ENCODE measurements at places on chromosomes 13 and 19.

DNA sequence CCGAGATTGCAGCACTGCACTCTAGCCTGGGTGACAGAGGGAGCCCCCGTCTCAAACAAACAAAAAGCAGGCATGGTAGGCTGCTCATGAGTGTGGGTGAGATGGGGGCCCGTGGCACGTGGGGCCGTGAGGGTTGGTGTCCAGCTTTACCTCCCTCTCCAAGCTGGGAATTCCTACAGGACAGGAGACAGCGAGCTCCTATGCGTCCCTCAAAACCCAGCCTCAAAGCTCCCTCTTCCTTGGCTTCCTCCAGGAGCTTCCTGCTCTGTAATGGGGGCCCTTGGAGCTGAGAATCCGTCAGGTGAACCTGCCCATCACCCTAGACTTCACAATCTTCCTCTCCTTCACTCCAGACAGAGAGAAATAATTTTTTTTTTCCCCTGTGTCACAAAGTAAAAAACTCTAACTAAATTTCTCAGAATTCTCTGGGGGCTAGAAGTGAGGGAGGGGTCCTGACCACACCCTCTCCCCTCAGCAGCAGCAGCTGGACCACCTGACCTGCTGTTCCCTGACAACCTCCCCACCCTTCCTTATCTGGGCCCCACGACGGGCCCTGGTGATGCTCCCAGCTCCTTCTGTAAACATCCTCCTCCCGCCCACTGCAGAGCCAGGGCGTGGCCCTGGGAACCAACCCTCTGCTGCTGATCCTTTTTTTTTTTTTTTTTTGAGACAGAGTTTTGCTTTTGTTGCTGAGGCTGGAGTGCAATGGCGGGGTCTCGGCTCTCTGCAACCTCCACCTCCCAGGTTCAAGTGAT, 22.1 kb upstream of the WDR18 start:
- DNase-seq: no peak

DNA sequence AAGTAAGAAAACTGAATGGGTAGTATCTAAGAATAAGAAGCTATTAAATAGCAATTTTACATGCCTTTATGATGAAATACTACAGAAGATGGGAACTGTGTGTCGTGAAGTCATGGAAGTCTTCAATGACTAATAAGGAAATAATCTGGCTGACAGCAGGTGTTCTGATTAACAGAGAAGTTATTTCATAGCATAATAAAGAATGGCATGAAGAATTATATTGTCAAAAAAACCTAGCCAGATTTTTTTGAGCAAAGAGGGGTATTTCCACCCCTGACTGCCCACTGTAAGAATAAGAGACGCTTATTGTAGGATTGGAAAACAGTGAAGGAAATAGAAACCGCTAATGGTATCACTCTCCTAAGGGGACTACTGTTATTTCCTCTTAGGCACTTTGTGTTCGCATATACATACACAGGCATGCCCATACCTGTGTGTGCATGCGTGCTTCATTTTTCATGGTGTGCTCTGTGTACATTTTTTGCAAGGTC, 318.8 kb downstream of the SHISA2 start:
- DNase-seq: no peak

DNA sequence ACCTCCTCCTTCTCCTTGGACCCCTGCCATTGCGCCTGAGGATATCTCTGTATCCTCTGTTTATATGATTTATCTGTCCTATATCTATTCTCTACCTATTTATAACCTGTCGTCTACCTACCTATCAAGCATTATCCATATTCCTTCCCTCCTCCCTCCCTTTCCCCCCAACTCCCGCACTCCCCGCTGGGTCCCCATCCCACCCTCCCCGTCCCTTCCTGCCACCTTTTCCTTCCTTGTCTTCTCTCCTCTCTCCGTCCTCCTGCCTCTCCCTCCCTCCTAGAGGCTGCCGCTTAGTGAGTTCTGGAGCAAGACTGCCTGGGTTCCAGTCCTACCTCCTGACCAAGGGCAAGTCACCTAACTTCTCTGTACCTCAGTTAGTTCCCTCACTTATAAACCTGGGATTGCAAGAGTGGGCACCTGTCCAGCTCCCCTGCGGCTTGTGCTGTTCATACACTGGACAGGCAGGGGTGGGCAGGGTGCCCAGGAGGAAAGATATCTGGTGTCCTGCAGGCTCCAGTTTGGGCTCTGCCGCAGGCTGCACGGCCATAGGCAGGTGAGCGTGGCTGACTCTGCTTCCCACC, 16.1 kb downstream of the TTYH1 start:
- DNase-seq: no peak

- no peak for DNase-seq
These were observed 18.2 kb upstream of the GTF2F2 start for GRCh38 chr13:45102136-45102507.

- DNase-seq: no peak
These were observed 30.7 kb upstream of the SERPINE3 start for GRCh38 chr13:51308781-51309180.

DNA sequence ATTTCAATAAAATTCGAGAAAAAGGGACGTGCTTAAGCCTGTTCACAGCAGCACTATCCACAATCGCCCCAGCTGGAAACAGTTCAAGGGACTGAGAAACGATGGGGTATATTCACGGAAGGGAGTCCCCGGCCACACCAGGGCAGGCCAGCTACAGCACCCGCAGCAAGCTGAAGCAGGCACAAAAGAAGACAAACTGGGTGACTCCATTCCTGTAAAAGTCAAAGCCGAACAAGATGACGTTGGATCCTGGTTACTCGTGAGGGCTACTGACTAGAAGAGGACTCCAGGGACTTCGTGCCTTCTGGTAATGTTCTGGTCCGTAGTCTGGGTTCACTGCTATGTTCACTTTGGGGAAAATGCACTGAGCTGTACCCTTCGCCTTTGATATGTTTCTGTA, 57.6 kb downstream of the COL4A1 start:
- no peak for DNase-seq

DNA sequence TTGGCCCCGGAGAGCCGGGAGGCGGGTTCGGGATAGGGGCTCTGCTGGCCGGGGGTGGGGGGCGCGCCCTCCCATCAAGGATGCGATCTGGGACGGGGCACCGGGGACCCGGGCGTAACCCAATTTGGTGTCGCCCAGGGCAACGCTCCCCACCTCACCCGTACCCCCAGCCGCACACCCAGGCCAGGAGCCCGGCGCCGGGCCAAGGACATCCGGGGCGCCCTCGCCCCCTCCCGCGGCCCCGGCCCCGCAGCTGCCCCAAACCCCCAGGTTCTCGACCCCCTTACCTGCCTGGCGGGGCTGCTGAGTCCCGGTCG, 525 bp downstream of the SHANK1 start:
- no peak for DNase-seq

GRCh38 chr19:16476401-16476800, 4.6 kb upstream of the EPS15L1 start:
- no peak for DNase-seq

GRCh38 chr13:97107815-97108529, 113.7 kb upstream of the OXGR1 start:
- no peak for DNase-seq

DNA sequence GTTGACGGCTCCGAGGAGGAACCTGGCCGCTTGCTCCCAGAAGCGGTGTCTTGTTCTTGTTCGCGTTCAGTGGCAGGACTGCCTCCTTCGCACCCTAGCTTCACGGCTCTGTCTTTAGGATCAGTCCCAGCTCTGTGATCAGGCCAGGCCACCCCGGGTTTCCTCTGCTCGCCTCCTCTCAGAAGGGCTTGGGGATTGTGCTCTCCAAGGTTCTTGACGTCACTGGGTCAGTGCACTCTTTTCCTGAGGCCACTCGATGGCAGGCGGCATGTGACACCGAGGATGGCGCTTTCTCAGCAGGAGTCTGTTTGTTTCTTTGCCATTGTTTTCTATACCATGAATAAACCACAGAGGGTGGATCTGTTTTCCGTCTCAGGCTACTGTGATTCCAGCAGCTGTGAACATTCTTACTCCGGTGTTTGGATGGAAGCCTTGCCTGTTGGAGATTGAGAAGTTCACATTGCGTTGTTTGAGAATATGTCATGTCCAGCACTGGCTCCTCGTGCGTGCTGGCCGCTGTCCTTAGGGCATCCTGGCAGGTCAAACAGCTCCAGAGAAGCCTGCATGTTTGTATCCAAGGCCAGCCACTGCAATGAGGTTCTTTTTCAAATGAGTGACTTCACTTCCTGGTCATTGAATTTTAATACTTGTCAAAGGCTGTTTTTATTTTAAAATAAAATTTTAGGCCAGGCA, 44.5 kb downstream of the SLC7A9 start:
- no peak for DNase-seq

DNA sequence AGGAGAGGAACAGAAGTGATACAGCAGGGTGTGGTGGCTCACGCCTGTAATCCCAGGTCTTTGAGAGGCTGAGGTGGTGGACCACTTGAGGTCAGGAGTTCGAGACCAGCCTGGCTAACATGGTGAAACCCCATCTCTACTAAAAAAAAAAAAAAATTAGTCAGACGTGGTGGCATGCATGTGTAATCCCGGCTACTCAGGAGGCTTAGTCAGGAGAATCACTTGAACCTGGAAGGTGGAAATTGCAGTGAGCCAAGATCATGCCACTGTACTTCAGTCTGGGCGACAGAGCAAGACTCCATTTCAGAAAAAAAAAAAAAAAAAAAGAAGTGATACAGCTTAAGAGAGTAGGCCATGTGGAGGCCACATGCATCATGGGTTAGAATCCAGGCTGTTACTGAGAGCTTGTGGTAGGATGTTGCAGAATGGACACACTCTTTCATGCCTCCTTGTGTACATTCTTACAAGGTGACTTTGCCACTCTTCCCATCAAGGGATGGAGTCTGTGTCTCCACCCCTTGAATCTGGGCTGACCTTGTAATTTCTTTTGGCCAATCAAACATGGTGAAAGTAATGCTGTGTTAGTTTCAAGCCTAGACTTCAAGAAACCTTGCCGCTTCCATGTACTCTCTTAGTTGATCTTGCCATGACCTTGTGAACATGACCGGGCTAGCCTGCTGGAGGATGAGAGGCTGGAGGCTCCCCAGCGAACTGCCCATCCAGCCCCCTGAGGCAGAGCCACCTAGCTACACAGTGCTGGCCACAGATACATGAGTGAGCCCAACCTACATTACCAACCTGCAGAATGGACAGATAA, 12.3 kb downstream of the FAM187B start:
- no peak for DNase-seq

DNA sequence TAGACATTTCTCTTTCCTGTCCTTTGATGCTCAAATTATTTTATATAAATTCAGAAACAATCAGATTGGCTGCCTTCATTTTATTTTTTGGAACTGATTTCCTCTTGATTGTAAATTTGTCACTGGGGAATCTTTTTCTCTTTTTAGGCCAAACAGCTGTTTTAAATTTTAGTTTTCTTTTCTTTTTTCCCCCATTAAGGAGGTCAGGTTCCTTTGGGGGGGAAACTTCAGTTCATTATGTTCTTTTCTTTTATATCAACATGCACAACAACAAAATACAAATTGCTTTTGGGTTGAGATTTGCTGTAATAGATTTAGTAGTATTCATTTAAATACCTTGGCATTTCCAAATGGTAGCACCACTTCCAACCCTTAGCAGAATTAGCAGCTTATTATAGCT, 264.8 kb upstream of the SPRY2 start:
- DNase-seq: no peak

DNA sequence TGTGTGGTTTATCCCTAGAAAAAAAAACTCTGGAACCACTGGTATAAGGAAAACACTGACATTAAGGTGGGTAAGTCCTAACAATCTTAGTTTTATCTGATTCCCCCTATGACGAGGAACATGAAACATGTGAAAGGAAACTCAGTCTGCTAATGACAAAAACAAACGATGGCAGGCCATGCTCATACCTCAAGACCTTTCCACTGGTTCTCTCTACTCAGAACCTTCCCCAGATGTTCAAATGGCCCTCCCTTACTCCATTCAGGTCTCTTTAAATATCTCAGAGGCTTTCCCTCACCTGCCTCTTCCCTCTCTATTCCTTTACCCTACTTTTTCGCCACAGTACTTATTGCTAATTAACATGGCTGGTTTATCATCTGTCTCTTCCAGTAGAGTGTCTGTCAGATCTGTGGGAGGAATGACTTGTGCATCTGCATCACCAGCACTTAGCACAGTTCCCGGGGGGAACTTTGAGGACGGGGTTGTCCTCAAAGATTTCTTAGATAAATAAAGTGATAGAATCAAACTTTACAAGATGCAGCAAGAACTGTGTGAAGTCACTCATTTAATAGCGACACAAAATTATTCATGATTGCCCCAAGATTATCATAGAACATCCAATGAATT, 1.5 kb downstream of the TUBGCP3 start:
- DNase-seq: no peak

- DNase-seq: no peak
These were observed 58.8 kb downstream of the URI1 start for GRCh38 chr19:30000862-30001261.

DNA sequence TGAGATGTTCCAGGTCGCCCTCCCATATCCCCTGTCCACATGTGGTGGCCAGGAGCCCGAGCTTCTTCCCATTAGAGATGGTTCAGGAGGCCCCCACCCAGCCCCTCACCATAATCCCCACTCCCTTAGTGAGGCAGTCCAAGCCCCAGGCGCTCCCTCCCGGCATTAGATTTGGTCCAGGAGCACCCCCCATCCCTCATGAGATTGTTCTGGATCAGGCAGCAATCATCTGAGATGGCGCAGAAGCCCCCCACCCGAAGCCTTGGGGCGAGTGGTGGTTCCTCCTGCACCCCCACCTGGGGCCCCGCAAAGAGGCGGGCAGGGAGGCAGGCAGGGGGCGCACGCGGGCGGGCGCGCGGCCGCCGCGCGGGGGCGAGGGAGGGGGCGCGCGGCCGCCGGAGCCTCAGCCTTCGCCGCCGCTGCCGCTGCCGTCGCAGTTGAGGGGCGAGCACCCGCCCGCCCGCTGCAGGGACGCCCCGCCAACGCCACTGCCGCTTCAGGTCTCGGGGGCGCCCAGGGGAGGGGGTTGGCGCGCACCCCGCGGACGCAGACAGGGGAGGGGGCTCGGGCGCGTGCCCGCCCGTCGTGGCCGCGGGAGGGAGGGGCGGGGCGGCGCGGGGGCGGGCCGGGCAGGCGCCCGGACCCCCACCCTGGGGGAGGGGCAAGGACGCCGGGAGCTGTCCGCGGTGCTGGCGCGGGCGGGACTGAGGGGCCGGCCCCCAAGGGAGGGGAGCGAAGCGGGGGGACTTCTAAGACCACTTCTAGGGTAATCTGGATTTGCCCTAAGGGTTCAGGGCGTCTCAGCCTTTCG, 46.4 kb upstream of the SHKBP1 start:
- DNase-seq: no peak

GRCh38 chr13:99346335-99347042, 39.3 kb upstream of the GPR183 start:
- no peak for DNase-seq

- no peak for DNase-seq
These were observed 20.6 kb upstream of the PCCA start for GRCh38 chr13:100068133-100068931.

GRCh38 chr19:2438178-2438577, 10.8 kb upstream of the TIMM13 start:
- no peak for DNase-seq

- DNase-seq: no peak
These were observed at the start of gene LACC1 for GRCh38 chr13:43879755-43880181. TSS of gene LACC1 (plus strand) at chr13:43879904. CDS start at chr13:43880986, 1,082 bp downstream.

DNA sequence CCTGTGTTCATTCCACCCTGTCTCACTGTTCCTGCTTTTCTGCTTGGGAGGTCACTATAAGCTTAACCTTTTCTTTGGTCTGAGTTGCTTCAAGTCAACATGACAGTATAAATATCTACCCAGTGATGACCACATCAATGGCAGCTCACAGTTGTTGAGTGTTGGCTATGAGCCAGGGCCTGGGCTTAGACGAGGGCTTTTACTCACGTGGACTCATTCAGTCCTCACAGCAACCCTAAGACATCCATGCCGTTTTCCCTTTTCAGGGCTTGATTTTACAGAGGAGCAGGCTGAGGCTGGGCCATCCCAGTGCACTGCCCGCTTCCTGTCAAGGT, 10.2 kb upstream of the CCDC97 start:
- no peak for DNase-seq

GRCh38 chr13:58376349-58376748, 744.8 kb downstream of the PCDH17 start:
- no peak for DNase-seq

Measured in activated T-helper 1 cell treated with anti-CD3 and anti-CD28 coated beads, Interleukin-2, amount 50 U/mL, for 16 hours (primary cell).